ENCODE measurements at places on chromosomes 1 and 21. TPM values are rescaled to one million over a fixed set of nuclear protein-coding genes. Genes with fewer than 3 reads are reported as not detected.

IVNS1ABP gene
- 51.7 TPM for polyA plus RNA-seq

OR2T2 gene
- polyA plus RNA-seq: not detected

SLC9A1 gene
- polyA plus RNA-seq: 15.3 TPM

BCAN gene
- not detected for polyA plus RNA-seq

CAMSAP2 gene
- 0.35 TPM for polyA plus RNA-seq

MROH9 gene
- polyA plus RNA-seq: not detected

CD52 gene
- 7,622 TPM for polyA plus RNA-seq

ST6GALNAC5 gene
- polyA plus RNA-seq: not detected

CROCC gene
- polyA plus RNA-seq: 6.9 TPM

LCE1A gene
- not detected for polyA plus RNA-seq

VWA5B1 gene
- polyA plus RNA-seq: not detected

PDC gene
- not detected for polyA plus RNA-seq

SLAMF6 gene
- 201 TPM for polyA plus RNA-seq

CLCA2 gene
- not detected for polyA plus RNA-seq

SMG5 gene
- 27.3 TPM for polyA plus RNA-seq

RIMS3 gene
- polyA plus RNA-seq: 5.4 TPM

SLC25A34 gene
- polyA plus RNA-seq: 0.15 TPM

RGS4 gene
- polyA plus RNA-seq: not detected

OTUD7B gene
- 1.9 TPM for polyA plus RNA-seq

C1orf141 gene
- polyA plus RNA-seq: not detected

DLGAP3 gene
- polyA plus RNA-seq: not detected

HAO2 gene
- not detected for polyA plus RNA-seq

ADORA1 gene
- polyA plus RNA-seq: not detected
